Suppressor macrophage (primary cell): ENCODE measurements at places on chromosomes 7 and 10.

DNA sequence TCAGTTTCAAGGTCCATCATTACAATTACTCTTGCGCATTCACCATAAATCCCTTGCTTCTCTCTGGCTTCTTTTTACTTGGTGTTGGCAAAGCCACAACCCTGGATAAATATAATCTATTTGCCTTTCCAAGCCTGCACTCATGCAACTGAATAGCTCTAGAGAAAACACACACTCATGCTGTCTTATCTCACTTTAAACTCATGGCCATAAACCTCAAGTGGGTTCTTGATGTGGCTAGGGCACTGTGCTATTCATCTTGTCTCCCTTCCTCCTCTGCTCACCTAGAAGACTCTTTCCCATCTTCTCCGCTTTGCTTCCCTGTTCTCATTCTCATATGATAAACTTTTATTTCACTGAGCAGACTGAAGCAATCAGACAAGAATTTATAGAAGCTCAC is 165.4 kb upstream of the MTPN start:
- no peak for DNase-seq

GRCh38 chr7:77827999-77828398 is 29.4 kb downstream of the PHTF2 start:
- no peak for DNase-seq

GRCh38 chr10:117723343-117723742 is 180.8 kb downstream of the EMX2 start:
- DNase-seq = no peak

GRCh38 chr7:66952343-66953043 is 31.5 kb downstream of the TMEM248 start:
- no peak for DNase-seq

DNA sequence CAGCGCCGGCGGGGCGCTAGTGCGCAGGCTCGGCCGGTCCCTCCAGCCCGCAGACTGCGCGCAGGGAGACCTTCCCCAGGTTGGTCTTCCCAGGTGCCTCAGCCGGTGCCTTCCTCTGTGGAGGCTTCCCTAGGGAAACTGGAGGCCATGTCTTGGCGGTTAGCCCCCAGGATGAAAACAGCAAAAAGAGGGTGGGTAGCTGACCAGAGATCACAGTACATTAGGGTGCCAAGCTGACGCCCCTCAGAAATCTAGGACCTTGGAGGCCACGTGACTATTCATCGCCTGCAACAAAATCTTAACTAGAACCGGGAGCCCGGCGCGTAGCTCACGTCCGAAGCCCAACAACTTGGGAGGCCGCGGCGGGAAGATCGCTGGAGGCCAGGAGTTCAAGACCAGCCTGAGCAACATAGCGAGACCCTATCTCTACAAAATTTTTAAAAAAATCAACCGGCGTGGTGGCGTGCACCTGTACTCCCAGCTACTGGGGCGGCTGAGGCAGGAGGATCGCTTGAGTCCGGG is 327 bp upstream of the FIS1 start:
- DNase-seq = no peak

DNA sequence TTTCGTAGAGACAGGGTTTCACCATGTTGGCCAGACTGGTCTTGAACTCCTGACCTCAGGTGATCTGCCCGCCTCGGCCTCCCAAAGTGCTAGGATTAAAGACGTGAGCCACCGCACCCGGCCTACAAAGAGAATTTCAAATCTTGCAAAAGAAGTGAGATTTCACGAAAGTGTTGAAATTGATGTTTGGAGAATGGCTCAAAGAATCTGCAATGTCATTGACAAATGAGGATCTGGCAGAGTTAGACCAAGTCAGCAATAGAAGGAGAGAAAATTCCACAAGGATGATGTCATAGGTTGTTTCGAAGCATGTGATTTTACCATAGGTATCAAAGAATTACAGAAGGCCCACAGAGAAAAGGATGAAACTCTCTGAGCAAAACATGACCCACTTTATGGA is 71.7 kb downstream of the LYZL2 start:
- DNase-seq = peak; percentile 57

DNA sequence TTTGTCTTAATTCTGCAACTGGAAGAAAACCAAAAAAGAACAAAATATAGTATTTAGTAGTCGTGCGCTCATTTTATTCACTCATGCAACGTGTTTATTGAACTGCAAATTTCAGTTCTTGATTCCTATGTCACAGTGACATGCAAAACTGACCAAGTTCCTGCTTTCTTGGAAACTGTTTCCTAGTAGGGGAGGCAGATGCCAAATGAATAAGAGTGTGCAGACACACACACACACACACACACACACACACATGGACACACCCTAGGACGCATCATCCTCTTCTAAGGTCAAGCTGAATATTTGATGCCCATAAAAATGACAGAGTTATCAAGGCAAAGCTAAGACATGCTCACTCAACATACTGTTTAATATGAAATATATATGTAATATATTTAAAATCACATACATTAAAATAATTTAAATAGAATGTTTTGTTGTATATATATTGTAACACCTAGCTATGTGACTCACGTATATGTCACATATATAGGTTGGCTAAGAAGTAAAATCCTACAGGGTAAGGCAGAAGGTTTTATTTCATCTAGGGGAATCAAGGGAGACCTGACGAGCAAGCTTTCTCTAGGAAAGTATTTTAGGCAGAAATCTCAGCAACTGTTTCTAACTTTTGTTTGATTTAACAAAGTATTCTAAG is 79.6 kb downstream of the SVIL start:
- peak; percentile 65 for DNase-seq

GRCh38 chr7:35894721-35895120 is 93.9 kb downstream of the SEPTIN7 start:
- DNase-seq = no peak

- DNase-seq = no peak
Observed at GRCh38 chr10:78602201-78602932, 466.4 kb upstream of the ZMIZ1 start.

DNA sequence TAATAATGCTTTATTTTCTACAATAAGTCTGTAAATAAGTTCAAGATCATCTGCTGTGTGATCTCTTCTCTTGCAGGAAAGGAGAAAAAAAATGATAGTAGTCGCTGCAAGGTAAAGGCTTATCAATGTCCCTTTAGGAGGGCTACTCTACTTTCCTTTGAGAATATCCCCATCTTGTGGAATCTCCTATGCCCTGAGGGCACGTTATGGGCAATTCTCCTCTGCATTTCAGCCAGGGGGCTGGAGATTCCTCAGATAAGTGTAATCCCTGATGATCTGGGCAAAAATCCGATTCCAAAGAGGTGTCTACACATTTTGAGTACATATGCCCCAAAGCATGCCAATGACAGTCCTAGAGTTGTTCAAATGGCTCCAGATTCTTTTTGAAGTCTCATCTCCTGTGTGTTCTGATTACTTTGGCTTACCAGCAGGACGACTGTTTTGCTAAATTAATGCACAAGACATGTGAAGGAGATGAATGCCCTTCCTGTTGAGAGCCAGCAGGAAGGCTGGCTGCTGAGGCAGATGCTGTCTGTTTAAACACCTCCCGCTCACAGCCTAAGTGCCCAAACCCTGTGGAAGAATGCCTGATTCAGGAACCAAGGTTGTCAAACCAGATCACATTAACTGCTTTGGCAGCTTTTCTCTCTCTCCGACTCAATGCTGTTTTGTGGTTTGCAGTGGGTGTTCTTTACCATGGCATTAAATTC is 171.2 kb upstream of the COL1A2 start:
- peak; percentile 3 for DNase-seq

DNA sequence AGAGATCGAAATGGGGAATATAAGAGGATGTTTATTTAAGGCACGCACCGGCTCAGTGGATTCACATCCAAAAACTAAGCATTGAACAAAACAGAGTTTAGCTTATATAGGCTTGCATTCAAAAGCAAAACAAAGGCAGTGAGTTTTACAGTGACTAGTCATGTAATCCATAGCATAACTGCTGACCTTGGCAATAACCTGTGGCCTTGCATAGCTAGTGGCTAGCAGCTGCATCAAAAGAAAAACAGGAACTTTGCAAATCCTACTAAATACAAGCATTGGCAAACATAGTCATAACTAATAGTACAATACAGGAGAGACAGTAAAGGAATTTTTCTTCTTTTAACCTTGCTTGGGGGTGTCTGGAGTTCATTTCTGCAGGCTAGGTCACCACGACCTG is 9.7 kb upstream of the ZNF485 start:
- DNase-seq = peak; percentile 44

DNA sequence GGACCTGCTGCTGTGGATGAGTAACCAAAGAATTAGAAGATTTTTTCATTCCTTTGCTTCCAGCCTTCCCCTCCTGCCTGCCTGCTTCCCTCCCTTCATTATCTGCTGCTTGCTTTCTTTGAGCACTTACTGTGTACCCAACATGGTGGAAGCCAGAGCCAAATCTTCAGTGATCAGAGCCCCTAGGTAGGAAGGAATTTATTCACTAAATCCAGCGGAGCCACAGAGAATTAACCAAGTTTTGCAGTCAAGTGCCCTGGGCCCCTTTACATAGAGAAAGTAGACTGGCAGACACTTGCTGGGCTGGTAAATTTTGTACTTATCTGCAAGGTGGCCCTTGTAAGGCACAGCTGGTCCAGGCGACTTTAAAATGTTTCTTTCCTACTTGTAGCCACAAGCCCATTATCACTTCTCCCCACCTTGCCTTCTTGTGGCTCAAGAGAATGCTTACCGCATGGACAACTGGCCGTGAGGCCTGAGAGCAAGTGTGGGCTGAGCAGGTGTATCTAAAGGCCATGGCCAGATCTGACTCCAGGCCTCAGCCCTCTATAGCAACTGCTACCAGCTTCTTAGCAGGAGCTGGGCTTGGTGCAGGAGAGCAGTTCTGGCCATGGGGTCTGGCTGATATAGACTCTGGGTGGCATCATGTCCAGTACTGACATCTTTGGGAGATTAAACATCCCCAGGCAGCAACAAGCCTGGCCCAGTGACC is 11.1 kb downstream of the UNC5B start:
- DNase-seq = no peak

GRCh38 chr7:158401295-158401694 is 186.3 kb downstream of the PTPRN2 start:
- no peak for DNase-seq

DNA sequence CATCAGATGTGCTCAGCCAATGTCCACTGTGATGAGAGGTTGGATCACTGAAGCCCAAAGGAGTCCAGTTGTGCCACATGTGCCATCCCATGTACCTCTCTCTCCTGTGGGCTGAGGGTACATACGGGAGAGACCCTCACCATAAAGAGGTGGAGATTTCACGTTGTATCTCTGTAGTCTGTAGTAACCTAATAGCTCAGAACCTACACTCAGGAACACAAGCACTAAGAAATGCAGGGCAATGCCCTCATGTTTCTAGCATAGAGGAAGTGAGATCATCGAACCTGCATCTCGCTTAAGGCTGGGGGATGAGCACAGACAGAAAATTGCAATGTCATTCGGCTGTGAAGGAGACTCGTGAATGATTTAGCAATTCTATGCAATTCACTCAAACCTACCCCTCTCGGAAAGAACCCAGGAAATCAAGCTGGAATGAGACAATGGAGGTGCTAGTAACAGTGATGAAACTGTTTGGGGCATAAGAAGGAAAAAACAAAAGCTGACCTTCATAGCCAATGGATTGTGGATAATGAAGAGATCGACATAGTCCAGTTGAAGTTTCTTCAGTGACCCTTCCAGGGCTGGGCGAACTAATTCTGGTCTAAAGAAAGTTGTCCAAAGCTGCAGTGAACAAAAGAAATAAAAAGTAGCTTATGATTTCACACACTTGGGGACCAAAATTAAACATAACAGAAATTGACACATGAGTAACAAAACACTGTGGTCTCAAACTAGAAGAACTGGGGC is 80.3 kb upstream of the UCN3 start:
- peak; percentile 94 for DNase-seq

GRCh38 chr10:69957886-69958555 is 94.6 kb upstream of the MACROH2A2 start:
- DNase-seq = peak; percentile 48

GRCh38 chr10:107971973-107972372 is 807.5 kb upstream of the SORCS1 start:
- DNase-seq = no peak

GRCh38 chr7:116543664-116544063 is 18.8 kb downstream of the CAV1 start:
- DNase-seq = no peak

GRCh38 chr10:93464776-93465388 is 17.3 kb downstream of the MYOF start:
- no peak for DNase-seq

GRCh38 chr7:111931016-111931517 is 275.1 kb downstream of the DOCK4 start:
- DNase-seq = no peak

GRCh38 chr10:69640196-69640980 is 10.3 kb downstream of the FAM241B start:
- no peak for DNase-seq

DNA sequence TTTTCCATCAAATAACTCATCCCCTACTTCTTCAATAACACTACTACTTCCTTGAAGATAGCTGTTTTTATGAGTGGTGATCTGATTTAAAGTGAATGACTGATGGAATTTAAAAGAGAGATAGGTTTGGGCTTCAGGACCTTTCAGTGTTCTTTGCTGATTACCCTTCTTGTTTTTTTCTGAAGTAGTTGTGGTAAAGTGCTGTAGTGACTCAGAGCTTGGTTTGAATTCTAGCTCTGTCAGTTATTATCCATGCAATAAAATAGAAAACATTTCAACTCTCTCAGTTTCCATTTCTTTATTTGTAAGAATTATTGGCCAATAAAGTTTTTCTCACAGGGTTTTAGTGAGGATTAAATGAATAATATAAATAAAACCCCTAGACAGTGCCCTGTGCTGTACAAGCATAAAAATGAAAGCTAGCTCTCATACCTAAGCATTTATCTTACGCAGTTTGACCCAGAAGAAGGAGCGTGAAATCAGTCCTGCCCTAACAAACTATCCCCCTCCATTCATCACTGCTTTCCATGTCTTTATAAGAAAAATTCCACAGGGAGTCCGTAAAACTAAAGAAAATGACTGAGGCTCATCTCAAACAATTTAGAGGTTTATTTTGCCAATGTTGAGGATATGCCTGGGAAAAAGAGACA is 25.1 kb upstream of the AKAP9 start:
- no peak for DNase-seq

DNA sequence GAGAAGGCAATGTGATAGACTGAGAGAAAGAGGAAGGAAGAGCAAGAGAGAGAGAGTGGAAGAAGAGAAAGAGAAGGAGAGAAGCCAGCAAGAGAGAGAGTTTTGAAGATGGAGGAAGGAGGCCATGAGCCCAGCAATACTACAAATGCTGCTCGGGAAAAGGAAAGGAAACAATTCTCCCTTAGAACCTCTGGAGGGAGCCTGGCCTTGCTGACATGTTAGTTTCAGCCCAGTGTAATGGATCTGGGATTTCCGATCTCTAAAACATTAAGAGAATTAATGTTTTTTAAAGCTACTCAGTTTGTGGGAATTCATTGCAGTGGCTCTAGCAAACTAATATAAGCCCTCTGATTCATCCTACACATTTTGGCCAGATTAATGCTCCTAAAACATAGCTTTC is 206.8 kb upstream of the MTPN start:
- DNase-seq = no peak
